Thymus (tissue), 14 donors: ENCODE measurements at places on chromosomes 4 and X. TPM values are rescaled to one million over a fixed set of nuclear protein-coding genes. Genes with fewer than 3 reads are reported as not detected.

DNA sequence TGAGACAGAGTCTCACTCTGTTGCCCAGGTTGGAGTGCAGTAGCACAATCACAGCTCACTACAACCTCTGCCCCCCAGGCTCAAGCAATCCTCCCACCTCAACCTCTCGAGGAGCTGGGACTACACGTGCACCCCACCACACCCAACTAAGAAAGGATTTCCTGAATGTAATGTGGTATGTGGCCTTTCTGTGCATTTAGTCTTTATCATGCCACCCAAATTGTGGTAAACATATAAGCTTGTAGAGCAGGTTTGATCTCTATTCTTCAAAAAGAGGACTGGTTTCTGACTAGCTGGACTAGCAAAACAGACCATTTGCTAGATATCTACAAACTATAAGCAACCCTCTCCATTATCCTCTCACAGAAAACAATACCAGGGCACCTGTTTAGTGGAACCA is 33.6 kb downstream of the ELOVL6 start:
- peak; percentile 17 for DNase-seq

The FRAS1 gene
- total RNA-seq: 1.6 TPM

- no peak for DNase-seq
Measured at GRCh38 chrX:26914232-26914631, 548.9 kb downstream of the PPP4R3C start.

DNA sequence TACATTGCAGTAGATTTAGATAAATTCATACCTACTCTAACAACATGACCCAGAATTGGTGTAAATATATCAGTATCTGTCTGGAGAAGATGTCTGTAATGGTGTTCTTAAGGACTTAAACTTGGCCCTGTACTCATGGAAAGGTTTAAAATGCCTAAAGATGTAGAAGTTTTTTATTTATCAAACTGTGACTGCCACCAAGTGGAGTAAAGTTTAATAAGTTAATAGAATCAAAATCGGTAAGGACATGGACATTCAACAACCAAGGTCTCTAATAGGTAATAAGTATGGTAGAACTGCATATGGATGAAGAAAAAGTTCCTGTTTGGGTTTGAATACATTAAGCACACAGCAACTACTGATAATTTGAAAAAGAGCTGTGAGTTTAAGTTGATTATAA is 474.0 kb upstream of the NDST3 start:
- DNase-seq: no peak

The MAGEB1 gene
- 0.05 TPM for total RNA-seq

- no peak for DNase-seq
Measured at GRCh38 chr4:96593422-96593821, 753.5 kb downstream of the PDHA2 start.

DNA sequence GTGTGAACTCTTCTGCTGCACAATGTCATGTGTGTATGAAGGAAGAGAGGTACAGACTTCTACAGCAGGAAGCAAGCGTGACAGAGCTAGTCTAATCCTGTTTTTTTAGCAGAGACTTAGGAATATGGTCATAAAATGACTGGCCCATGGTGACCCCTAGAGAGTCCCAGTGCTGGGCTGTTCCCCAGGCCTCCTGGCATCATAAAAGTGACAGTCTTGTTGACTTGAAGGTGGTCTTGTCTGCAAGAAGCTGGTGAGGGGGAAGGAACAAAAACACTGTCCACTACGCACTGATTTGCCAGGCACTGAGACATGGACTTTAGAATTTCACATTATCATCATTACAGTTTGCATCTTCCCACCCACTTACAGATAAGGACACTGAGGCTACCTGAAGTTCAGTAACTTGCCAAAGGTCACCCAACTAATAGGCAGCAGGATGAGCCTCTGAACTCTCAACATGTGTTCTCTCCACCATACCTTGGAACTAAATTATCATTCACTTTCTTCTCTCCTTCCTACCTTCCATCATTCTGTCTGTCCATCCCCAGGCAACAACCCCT is 63.0 kb downstream of the HADH start:
- DNase-seq: no peak

GRCh38 chr4:152663203-152664066 is 16.4 kb downstream of the TMEM154 start:
- no peak for DNase-seq

The VCX gene
- total RNA-seq: not detected

DNA sequence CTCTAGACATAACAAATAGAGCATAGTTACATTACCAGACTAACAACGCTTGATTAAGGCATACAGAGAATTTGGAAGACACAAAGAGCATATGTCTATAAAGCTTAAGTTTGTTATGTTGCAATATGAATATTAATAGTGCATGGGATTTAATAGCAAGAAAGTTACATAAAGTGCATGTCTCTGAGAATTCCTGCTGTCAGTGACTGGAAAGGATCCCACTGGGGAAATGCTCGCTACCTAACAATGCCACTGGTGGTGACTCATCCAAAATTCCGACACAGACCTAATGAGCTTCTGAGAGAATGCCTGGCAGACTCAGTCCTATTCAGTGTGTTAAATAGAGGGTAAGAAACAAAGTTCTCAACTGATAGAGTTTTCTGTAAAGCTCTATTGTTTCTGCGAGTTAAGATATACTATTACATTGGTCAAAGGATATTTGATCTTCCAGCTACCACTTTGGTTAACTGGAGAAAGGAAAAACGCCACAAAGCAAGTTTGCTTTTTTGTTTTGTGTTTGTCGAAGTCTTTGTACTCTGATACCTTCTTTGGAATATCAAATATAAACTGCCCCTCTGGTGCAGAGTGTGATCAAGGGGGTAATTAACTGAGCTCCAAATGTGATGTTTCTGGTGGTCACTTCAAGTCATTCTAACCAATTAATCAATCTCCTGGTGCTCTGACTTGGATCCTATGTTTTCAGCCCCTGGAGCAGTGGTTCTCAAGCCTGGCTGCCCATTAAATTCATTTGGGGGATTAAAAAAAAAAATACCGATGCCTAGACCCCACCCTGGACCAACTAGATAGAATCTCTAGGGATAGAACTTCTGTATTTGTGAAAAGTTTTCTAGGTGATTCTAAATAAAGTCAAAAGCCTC is 107.9 kb downstream of the PALLD start:
- no peak for DNase-seq

DNA sequence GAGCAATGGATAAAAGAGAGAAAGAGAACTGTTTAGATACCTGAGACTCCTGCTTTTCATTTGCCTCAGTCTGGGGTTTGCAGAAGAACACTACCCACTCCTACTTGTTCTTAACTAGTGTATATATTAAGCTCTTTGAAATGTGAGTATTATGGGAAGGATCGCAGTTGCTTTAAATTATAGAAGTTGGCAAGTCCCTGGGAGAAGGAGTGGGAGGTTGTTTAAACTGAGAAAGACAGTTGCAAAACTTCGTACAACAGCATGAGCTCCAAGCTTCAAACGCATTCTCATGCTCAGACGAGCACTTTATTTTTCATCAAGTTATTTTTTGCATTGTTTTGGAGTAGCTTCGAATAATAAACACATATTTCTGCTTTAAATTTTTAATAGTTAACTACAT is 88.1 kb upstream of the C1QTNF7 start:
- DNase-seq: no peak

The SLC25A53 gene
- 6.1 TPM for total RNA-seq

- DNase-seq: no peak
Measured at GRCh38 chrX:120335289-120335688, 24.0 kb upstream of the TMEM255A start.

The ASB9 gene
- total RNA-seq: 4.9 TPM

GRCh38 chrX:74383611-74384010 is 37.7 kb upstream of the SLC16A2 start:
- DNase-seq: no peak

The TRPC3 gene
- total RNA-seq: 0.24 TPM

- DNase-seq: no peak
Measured at GRCh38 chrX:45479835-45480422, 279.3 kb upstream of the DIPK2B start.

The FGFBP2 gene
- total RNA-seq: 16.4 TPM

GRCh38 chr4:2302387-2303119 is 40.6 kb upstream of the MXD4 start:
- no peak for DNase-seq

The PAGE2B gene
- 0.14 TPM for total RNA-seq

- no peak for DNase-seq
Measured at GRCh38 chr4:177293208-177294033, 16.3 kb upstream of the NEIL3 start.

The SULT1E1 gene
- total RNA-seq: 7.8 TPM

GRCh38 chr4:110108422-110108821 is 90.0 kb downstream of the ELOVL6 start:
- DNase-seq: no peak

- DNase-seq: peak; percentile 33
Measured at GRCh38 chr4:159382856-159383561, 280.1 kb downstream of the RAPGEF2 start.

The NMU gene
- total RNA-seq: 2.5 TPM

DNA sequence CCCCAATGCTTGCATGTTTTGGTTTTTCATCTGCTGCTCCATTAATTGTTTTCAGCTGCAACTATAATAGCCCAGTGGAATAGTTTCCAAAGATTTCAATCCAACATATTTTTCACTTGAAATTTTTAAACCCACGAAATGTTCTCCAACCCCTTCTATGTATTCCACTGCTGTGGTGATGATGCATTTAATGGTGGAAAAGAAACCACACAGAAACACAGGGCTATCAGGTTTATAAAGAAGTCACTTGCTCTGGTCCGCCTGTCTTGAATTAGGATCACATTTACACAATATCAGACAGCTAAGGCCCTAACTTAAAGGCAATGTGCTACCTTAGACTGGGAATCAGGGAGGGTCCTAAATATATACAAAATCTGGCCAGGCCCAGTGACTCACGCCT is 35.0 kb downstream of the OPHN1 start:
- DNase-seq: no peak

DNA sequence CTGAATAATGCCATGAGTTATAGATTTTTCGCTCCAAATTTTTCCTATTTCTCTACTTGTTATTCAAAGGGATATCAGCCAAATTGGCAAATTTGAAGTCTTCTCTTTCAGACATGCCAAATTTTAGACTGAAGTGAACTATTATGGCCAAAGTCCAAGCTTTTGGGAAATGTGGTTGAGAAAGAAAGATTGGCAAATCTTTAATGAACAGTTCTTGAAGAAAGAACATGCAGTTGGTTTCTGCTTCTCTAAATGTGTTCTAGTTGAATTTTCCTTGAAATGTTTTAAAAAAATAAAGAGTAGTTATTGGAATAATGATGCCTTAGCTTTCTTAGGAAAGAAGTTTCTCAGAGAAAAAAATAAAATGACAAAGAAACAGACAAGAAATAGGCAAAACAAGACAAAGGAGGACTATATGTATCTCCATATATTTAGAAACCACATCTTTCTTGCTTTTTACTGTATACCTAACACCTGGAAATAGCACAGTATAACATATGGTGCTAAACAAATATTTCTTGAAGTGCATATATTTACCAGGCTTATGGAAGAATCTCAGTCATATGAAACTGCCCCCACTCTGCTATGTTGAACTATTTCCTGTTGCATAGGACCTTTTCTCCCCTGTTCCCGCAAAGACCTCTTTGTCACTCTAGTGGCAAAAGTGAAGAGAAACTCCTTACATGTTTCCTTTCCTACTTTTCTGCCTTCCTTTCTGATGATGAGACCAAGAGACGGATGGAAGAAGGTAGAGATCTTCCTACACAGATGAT is 250.0 kb downstream of the ARHGAP24 start:
- DNase-seq: no peak

The FAM149A gene
- 3.8 TPM for total RNA-seq

- DNase-seq: no peak
Measured at GRCh38 chr4:2085496-2085901, 26.4 kb downstream of the NAT8L start.

The WDR17 gene
- total RNA-seq: 0.52 TPM

DNA sequence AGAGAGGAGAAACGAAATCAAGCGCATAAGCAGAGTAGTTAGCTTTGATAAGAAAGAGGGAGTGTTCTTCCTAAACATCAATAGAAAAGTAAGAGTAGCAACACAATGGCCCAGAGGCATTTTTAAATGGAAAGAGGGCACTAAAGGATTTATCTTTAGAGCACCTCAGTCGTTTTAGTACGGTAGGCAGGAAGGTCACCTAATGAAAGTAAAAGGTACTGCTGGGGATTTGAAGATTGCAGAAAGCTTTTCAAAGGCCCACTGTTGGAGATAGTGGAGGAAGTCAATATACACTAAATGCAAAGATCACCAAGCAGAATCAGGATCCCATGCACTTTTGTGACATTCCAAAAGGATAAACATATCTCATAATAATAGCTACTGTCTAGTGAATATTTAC is 667.7 kb upstream of the GRID2 start:
- no peak for DNase-seq

The PABPC1L2A gene
- not detected for total RNA-seq

- no peak for DNase-seq
Measured at GRCh38 chr4:26953770-26954423, 93.3 kb downstream of the STIM2 start.

GRCh38 chr4:70724463-70724862 is 2.7 kb downstream of the RUFY3 start:
- DNase-seq: no peak

The PAGE5 gene
- 0.14 TPM for total RNA-seq

DNA sequence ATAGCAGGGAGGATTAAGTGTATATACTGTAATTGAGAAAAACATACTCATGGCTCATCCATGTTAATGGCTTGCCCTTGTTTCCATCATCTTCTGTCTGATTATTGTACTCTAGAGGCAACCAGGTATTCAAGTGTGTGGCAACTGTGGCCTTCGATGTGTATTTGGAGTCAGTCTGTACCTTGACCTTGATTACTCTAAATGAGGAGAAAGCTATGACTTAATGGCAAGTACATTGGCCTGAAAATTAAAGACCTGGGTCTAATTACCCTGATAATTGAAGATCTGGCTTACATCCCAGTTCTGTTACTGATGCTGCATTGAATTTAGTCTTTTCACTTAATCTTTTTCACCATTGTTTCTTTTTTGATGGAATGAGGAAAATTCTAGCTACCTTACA is 409.2 kb downstream of the CCSER1 start:
- DNase-seq: no peak

GRCh38 chr4:118141240-118141639 is 107.0 kb downstream of the NDST3 start:
- DNase-seq: no peak

- DNase-seq: no peak
Measured at GRCh38 chrX:7689791-7690412, 153.1 kb upstream of the VCX start.

GRCh38 chr4:45100956-45101818 is 374.8 kb upstream of the GNPDA2 start:
- no peak for DNase-seq

- DNase-seq: peak; percentile 11
Measured at GRCh38 chrX:38754102-38754790, 47.0 kb upstream of the MID1IP1 start.

DNA sequence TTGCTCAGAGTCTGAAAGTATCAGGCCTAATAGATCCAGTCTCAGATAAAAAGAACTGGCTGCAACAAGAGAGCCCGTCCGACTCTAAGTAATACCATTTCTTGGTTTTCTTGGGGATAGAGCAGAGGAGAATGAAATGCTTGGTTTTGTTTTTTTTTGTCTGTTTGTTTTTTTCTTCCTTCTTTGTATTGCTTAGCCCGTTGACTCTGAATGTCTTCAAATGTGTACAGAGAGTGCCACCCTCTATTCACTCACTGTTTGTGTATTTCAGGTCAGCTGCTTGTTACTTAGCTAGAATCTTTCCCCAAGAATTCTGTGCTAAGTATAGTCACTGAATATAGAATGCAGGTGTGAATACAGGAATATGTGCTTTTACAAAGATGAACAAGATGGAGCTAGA is 5.7 kb upstream of the TMEM156 start:
- no peak for DNase-seq
